ENCODE measurements at places on chromosomes 1 and 21. TPM values are rescaled to one million over a fixed set of nuclear protein-coding genes. Genes with fewer than 3 reads are reported as not detected.
A peak's percentile ranks its signal among the peaks of the same experiment; 100 is the strongest.

NUAK2 gene
- polyA plus RNA-seq = 0.87 TPM

ALPL gene
- 0.32 TPM for polyA plus RNA-seq

DNA sequence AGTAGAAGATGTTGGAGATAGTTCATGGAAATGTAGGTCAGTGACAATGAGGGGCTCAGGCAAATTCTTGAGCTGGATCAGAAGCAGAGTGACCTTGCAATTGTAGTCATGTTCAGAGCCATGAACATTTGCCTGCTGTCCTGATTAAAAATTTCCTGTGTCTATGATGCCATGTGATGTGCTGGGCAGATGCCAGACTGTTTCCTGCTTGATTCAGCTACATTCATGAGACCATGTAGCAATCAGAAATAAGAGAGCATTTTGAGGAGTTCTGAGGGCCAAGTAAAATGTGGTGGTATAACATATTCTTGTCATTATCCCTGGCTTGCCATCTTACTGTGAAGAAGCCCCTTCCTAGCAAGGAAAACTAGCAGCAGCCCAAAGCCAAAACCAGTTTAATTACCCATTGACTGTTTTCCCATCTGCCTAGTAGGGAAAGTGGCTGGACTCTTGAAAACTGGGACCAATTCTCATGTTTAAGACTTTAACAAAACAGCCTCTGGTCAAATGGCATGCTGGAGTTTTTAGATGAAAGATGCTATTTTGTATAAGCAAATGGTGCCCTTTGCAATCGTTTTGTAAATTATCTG lies 118.3 kb downstream of the NOS1AP start:
- DNase-seq = no peak

DNA sequence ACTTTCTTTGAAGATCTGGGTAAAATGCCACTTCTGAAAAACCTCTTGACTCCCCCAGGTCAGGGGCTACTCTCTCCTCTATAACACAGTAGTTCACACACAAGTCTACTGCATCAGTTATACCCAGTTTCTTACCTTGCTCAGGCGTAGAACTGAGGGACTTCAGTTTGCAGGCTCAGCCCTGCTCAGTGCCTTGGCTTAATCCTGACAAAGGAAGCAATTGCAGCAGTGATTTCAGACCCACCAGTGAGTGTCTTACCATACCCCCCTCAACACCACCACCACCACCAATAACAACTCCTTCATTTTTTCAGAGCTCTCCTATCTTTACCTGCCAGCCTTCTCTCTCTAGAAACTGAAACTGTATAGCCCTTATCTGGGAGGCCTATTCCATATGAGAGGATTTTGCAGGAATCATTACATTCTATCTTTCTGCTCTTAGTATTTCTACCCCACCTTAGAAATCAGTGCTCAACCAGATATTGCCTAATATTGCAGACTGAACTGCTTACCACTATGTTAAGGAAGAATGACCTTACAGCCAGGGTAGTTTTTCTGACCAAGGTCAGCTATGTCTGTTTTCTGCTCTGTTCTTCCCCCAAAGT lies 105.5 kb upstream of the S1PR1 start:
- DNase-seq = no peak

DNA sequence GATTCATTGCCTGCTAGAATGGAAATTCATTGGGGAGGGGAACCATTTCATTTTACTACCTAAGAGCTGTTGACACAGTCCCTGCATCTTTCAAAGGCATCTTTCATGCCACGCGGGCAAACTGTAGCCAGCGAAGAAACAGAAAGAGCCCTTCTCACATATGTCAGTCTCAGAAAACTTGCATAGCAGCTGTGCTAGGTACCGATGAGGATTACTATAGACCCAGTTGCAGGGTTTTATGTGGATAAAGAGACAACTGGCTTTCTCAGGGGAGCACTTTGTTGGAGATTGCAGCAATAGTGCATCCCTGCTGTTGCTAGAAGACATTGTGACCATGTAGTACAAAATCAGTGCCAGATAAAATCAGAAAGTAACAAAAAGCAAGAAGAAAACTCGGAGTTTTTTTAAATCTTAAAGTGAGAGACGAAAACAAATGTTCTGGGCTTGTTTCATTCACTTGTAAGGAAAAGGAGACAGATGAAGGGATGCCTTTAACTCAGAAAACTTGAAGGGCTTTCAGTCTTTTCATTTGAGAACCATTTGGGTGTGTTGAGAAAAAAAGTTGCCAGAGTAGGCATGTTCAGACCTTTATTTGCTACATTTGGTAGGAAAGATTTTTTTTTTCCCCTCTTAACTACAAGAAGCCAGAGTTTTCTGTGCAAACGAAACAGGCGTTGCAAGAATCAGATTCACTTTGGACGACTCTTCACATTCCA lies 804.1 kb downstream of the USP25 start:
- DNase-seq = no peak

GRCh38 chr1:170240409-170240808 lies 94.7 kb downstream of the NTMT2 start:
- peak; percentile 32 for DNase-seq

DNA sequence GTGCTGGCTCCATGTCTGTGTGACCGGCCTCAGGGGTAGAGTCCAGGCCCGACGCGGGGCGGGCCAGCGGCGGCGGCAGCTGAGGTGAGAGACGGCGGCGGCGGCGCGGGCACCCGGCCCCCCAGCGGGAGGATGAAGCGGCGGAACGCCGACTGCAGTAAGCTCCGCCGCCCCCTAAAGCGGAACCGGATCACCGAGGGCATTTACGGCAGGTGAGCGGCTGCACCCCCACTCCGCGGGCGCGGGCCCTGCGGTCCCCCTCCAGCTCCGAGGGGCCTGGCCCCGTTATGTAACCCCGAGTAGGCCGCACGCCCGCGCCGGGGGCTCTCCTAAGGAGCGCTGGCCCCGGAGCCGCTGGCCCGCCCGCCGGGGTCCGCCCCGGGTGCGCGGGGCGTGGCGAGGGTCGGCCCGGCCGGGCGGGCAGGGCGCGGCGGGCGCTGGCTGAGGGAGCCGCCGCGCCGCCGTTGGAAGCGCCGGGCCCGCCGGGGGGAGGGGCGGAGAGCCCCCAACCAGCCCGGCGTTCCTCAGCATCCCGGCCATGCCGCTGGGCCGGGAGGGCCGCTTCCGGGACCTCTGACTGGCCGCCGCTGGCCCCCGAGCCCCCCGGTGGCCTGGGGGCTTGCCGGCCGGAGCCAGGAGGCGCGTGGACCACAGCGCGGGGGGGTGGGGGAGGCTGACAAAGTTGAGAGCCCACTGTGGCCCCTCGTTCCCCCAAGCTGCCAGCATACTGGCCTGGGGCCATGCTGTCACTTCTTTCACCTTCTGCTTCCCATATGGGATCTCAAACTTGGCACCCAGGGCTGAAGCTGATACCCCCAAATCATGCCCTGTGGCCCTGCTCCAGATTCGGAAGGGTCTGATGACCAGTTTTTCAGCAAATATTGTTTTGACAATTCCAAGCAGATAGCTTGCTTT lies 527 bp downstream of the MACO1 start:
- DNase-seq = no peak

- DNase-seq = no peak
Measured at GRCh38 chr1:224188286-224188685, 5.2 kb downstream of the DEGS1 start.
